ENCODE measurements at places on chromosomes 4 and X.

DNA sequence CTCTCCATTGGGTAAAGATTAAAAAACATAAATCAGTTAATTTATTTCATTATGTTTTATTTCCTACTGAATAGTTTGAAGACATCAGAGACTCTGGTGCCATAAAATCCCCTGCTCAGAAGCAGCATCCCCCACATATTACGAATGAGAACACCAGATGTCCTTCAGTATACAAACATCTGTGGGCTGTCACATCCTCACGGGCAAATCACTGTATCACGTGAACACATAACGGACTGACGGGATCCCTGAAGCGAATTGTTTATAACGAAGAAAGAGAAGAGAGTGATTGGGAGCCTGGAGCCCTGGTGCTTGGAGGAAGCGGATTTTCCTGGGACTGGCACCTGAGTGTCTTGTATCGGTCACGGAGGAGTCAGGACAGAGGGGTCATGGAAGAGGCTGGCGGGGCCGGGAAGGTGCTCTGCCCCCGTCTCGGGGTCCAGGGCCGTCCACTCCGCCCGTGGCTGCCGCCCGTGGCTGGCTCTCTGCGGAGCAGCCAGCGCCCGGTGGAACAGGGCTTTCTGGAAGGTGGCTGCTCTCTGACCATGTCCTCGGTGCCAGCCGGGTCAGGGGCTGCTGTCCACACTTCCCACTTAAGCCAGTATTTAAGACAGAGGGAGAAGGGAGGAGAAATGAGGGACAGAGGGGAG lies 452.7 kb upstream of the FAT1 start:
- no peak for DNase-seq

DNA sequence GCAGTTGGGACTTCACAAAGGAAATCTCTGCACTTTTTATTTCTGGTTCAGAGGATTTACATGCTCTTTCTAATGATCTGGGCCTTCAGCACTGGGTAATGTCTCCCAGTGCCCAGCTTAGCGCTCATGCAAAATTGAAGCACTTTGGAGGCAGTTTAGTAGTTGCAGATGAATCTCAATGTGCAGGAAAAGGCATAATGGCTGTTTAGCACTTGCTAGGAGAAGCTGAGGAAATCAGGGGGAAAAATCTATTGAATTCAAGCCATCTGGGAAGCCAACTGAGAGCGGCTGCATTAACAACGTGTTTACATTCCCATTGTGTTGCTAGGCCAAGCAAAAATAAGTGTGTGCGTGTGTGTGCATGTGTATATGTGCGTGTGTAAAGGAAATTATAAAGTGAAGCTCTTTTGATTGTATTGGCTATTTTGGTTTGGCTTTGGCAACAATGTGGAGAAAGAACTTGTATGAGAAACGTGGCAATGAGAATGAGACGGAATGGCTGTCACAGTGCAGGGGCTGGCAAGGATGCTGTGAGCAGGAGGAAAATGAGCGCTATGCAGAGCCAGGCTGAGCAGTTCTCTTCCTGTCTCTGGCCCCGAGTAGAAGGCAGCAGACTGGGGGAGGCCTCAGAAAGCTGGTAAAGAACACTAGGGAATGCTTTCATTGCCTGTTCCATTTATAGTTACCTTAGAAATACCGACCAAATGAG lies 231.5 kb downstream of the UNC5C start:
- DNase-seq = no peak

DNA sequence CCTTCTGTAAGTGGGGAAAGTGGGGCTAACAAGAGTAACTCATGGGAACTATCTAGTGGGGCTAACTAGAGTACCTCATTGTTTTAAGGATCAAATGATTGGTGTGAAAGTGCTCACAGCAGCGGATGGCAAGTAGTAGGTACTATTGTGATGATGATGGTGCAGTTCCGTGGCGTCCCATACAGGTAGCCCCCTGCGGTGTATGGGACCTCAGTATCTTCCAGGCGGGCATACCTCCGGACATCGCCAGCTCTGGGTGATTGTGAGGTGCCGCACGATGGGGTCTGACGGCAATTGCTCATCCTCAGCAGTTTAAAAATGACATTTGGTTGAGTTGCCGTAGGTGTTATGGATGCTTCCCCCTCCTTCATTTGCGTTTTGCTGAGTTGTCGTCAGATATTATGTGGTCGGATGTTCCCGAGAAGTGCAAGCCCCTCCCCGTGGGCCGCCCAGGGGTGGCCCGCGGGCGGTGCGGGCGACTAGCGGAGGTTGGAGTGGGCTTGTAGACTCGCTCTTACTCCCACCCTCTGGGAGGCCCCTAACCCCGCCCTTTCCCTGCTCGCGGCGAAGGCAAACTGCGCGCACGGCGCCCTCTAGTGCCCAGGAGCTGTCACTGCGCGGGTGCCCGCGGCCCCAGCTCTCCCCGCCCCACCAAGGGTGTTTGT lies 18.3 kb upstream of the GPR101 start:
- peak; percentile 89 for DNase-seq

DNA sequence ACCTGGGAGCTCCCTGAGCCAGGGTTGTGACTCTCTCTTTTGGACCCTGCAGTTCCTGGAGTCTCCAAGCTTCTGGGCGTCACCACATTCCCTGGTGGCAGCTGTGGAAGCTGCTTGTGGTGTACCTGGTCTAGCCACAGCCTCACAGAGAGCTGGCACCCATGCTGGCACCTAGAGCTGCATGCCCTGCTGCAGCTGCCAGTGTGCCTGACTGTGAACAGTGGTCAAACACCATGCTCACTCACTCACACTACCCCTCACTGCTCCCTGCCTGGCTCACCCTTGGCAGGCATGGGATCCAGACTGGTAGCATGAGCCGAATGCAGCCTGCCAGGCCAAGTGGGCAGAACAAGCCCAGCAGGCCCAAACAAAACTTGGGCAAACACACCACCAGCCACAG lies 66.6 kb downstream of the NAA11 start:
- no peak for DNase-seq

DNA sequence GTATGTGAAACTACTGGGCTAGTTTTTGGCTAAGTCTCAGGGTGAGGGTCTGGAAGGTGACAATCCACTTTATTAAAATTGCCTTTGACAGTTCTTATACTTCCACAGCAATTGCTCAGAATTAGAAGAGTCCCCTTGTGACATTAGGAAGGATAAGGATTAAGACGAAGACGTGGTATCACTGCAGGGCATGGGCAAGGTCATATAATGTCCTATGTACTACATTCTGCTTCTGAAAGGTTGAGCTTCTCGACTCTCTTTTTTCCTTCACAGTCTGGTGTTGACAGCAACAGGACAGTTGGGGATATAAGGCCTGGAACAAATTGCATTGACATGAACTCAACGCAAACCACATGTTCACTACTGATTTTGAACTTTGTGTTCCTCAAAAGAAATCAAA lies 40.9 kb upstream of the PRDM5 start:
- DNase-seq = no peak

DNA sequence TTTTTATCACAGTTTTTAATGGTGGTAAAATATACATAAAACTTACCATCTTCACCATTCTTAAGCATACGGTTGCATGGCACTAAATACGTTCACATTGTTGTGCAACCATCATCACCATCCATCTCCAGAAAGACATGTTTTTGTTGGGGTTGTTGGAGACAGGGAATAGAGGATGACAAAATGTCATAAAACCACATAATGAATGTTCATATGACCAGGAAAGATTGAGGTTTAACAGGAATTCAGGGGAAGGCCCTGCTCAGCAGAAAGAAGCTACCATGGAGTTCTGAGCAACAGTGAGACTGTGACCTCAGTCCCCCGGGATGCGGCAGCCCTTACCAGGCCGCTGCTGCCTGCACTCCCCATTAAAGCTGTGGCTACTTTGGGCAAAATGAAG lies 63.9 kb upstream of the TRIM2 start:
- no peak for DNase-seq

DNA sequence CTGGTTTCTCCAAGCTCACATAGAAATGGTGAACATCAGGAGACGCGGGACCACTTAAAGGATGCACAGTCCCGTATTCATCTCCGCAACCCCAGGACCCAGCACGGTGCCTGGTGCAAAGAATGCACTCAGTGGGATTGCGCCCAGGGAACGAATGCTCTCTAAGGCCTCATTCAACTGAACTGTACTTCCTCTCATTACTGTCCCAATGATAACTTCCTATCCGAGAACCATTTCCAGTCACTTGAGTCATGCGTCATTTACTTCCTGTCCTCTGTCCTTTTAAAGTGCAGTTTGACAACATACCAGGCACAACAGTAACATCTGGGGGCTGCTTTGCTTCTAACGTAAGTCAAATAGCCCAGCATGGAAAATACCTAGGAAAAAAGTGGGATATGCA lies 75.7 kb downstream of the RBM47 start:
- DNase-seq = no peak

DNA sequence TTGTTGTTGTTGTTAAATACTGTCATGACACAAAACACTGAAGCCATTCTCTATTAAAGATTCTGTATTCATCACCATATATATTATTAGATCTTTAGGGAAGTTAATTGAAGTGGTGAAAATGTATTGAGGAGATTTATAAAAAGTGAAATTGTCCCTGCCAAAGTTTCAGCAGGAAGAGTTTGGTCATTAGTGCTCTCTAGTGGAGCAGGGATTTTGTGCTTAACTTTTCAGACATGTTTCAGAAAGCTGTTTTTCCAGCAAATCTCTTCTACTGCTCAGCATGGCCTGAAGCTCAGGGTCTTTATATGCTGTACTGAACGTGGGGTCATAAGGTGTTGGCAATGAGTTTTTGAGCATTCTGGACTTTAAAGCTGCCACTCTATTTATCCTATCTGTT lies 36.7 kb upstream of the CXXC4 start:
- no peak for DNase-seq

DNA sequence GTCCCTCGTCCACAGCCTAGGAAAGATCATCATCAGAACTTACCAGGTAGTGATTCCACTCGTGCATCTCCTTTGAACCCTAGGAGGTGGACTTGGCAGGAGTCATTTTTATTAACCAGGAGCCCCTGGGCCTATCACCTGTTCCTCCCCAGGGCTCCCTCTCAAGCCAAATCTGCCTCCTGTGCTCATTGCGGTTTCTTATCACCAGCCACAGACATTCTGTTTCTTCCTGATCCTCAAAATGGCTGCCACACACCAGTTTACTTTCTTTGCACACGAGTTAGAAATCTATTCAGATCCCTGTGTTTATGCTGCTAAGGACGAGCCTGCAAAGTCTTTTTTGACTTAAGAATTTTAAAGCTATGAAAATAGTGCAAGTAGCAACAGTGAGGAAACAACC lies 354.5 kb upstream of the BOD1L1 start:
- DNase-seq = no peak

GRCh38 chr4:6815029-6815836 lies 32.7 kb downstream of the KIAA0232 start:
- no peak for DNase-seq

DNA sequence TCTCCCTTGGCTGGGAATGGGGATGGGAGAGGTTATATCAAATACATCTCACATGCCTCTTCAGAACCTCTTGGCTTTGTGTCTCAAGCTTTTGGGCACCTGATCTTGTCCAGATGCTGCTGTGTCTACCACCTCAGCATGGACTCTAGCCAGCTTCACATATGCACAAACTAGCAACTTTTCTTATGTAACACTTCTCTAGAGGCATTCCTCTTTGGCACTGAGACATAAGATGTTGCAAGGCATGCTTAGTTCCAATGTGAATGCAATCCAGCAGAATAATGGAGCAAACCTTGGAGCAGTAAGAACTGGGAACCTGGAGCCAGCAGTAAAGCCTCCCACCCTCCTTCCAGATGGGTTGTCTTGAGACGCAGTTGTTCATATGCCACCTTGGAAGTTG lies 113.4 kb upstream of the TMEM47 start:
- no peak for DNase-seq

DNA sequence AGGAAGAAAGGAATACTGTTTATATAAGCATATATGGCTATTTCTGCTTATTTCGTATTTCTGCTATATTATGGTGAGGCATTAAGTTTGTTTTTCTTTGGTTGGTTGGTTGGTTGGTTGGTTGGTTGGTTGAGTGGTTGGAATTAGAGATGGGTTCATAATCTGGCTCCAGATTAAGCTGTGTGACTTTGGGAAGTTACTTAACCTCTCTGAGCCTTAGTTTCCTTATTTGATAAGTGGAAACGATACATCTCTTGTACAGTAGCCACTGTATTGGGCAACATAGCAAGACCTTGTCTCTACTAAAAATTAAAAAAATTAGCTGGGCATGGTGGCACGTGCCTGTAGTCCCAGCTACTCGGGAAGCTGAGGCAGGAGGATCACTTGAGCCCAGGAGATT lies 46.1 kb upstream of the CEP135 start:
- no peak for DNase-seq

DNA sequence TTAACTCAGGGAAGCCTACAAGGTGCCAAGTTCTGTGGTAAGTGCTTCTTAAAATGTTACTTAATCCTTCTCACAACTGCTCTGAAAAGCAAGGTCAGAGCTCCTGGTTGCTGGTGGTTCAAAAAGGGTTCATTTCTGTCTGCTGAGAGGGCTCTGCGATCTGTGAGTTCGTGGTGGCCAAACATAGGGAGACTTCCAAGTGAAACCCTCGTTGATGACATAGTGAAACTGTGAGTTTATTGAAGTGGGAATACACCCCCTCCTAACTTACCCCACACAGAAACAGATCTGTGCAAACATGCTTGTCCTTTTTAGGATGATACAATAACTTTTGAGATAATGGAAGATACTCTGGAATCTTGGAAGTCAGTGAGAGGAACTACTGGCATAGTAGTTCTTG lies 164.8 kb upstream of the PGRMC2 start:
- no peak for DNase-seq
